Cortex of kidney (tissue), 1 donor: ENCODE measurements at places on chromosomes 6 and 20.

GRCh38 chr6:9087470-9087869 is 652.1 kb upstream of the SLC35B3 start:
- DNase-seq = no peak

DNA sequence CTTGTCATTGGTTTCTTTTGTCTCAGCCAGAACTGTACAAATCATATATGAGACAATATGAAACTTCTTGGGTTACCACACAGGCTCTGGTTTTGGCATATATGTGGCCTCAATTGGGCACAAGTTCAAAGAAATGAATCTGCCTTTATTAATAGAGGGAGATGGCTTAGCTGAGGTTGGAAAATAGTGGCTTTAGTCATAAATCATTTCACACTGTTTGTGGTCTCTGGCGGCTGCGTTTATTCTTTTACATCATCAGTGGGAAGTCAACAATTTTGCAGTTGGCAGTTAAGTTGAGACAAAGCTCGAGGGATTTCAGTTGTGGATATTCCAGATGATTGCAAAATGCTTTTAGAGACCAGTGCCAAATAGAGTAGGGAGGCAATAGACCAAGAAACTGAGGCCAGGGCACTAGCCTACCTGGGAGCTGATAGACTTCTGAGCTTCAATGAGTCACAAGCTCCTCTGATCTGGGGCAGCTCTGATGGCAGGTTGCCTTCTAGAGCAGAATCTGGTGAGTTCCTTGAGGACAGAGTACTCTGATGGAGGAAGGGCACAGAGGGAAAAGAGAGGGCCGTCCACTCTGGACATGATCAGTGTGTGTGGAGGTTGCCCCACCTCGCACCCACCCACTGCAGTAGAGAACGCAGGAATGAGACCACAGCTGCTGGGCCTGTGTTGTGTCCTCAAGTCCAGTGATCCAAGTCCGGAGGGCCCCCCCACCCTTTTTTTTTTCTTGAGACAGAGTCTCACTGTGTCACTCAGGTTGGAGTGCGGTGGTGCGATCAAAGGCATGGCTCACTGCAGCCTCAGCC is 73.5 kb downstream of the ARMC2 start:
- no peak for DNase-seq

DNA sequence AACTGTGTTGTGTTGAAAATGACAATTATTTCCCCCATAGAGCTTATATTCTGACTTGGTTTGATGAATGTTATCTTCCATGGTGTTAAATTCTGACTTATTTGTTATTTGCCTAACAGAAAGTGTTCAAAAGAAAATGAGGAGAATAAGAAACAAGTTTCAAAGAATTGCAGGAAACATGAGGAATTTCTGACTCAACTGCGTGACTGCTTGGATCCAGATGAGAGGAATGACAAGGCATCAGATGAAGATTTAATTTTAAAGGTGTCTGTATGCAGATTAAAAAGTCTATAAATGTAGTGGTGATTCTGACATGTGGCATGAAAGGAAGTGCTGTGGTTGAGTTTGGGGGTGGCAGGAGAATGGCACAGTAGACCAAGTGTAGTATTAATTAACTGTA is 50.6 kb downstream of the CCDC170 start:
- DNase-seq = no peak

DNA sequence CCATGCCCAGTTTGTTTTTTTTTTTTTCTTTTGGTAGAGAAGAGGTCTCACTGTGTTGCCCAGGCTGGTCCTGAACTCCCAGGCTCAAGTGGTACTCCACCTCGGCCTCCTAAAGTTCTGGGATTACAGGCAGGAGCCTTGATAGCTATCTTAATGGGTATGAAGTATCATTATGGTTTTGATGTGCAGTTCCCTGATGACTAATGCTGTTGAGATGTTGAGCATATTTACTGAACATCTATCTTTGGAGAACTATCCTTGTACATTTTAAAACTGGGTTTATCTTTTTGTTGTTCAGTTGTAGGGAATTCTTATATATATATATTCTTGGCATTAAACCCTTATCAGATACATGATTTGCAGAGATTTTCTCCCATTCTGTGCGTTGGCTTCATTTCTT is 21.4 kb upstream of the MYL9 start:
- no peak for DNase-seq

DNA sequence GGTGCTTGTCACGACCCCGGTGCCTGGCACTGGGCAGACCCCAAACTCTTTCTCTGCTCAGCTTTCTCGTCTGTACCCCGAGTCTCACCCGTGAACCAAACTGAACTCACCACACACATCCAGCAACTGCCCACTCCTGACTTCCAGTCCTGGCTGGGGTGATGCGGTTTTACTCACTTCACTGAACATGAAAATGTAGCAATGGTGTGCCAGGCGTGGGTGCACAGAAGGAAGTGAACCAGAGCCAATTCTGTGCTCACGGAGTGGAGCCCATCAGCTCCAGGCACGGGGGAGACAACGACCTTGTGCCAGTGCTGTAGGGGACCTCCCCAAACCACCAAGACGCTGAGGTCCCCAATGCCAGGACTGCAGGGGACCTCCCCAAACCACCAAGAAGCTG is 78.7 kb upstream of the AFDN start:
- DNase-seq = no peak

GRCh38 chr20:54058420-54059139 is 11.8 kb downstream of the BCAS1 start:
- no peak for DNase-seq

GRCh38 chr6:169943241-169944060 is 192.0 kb downstream of the ERMARD start:
- no peak for DNase-seq

- DNase-seq = no peak
Observed at GRCh38 chr20:35561268-35561667, 19.4 kb downstream of the ERGIC3 start.

DNA sequence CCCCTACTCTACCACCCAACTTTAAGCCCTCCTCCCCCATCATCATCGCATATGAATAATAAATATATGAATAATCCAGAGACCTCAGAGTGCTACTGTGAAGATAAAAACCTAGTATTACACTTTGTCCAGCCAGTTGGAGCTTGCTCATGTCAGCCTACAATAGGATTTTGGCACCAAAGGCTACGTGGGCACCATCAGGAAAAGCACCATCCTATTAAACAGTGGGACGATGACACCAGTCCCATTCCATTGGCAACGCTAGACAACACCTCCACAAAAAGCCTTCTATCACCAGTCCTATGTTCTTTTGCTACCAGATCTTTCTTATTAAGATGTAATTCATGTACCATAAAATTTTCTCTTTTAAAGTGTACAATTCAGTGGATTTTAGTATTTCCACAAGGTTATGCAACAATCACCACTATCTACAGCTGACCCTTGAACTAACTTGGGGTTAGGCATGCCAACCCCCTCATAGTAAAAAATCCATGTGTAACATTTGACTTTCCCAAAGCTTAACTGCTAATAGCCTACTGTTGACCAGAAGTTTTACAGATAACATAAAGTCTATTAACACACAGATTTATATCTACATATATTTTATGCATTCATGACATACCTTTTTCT is 41.1 kb downstream of the CNKSR3 start:
- DNase-seq = no peak

DNA sequence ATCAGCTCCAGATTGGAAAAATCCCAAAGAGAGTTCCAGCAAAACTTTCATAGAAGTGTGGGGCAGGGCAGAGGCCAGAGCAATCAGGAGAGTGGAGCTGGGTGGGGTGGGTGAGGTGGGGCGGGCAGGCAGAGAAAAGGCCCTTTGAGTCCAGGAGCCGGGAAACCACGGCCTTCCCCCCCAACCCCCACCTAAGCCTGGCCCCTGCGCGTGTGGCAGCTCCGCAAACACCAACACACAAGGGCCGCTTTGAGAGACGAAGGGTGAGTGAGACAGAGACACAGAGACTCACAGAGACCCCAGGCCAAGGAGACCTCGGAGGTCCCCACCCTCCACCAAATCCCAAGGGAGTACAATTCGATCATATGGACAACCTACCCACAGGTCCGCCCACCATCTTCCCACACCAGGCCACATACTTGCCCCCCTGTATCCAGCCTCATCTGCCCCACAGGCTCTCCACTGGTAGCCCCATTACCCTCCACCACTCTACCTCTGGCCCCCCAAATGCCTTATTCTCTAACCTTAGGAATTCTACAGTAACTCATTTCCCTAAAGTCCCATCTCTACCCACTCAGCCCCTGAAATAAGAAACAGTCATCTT is 1.7 kb downstream of the COL11A2 start:
- DNase-seq = no peak

DNA sequence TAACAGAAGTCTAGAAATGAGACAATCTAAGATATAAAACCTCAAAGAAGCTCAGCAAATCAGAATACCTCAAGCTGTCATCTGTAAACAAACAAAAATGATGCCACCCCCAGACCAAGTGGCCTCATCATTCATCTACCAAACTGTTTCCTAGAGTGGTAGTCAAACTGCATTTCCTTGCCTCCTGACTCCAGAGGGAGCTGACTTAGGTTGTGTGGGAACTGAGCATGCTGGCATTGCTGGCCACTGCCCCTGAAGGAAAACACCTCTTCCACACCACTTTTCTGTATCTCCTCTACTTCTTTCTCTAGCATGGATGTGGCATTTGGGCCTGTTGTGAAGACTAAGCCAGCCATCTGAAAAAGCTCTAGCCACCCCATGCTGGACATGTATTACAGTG is 56.3 kb downstream of the ZHX3 start:
- no peak for DNase-seq

DNA sequence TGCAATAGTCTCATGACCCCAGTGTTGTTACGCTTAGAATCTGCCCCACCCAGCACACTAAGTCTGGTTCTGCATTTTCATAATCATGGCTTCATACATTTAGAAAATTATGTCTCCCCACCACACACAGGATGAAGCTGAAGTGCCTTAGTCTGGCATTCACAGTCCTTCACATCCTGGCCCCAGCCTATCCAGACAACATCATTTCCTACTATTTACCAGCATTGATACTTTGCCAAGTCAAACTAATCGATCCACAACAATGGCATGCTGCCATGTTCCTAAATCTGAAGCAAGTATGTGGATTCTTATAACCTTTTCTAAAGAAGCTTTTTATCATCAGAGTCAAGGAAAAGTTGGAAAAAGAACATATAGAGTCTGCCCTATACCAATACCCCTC is 132.4 kb upstream of the FBXL4 start:
- DNase-seq = no peak

DNA sequence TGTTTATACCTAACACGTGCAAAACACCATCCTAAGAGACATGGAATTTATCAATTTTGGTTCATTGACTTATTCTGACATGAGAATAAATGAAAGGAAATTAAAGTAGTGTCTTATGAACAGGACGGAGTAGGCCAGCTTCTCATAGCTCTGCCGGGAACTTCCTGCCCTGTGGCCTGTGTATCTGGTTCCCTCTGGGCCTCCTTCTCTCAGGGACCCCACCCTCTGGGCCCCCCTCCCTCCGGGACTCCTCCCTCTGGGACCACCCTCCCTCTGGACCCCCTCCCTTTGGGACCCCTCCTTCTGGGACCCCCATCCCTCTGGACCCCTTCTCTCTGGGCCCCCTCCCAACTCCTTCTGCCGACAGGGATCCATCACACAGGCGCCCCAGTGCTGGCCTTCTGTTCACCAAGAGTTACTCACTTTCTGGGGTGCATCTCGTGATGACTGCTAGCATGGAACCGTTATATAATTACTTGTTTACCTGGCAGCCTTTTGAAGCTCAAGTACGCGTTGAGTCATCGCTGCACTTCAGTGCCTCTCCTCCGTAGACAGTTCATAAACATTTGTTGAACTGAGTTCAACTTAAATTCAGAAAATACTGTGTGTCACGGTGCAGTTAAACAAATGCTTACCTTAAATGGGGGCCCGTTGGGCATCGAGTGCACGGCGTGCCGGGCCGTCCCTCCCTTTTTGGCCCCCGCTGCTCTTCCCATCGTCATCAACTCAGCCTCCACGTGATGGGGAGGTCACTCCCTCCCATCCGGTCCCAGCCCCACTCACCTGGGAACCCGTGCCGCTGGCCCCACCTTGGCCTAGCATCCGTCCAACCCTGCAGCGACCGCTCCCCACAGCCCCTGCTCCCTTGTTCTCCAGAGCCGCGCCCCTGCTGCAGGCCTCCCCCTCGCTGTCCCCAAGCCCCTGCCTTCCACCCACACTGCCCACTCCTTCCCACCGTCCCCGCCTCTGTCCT is 8.1 kb downstream of the CCR6 start:
- no peak for DNase-seq

DNA sequence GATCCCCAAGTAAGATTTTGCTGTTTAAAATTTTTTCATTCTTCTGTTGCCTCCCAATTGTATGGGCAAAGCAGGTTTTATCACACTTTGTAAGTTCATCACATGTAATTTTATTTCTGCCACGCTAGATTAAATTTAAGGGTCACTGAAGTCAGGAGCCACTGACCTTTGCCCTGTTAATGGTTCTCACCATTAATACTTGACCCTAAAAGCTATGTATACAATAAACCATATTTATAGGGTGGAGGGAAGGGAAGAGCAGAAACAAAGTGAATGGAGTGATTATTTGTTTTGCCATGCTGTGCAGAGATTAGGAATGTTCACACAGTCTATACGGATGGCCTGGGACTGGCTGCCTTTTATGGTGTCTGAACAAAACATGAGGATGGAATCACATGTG is 186.7 kb downstream of the BMP2 start:
- DNase-seq = no peak

DNA sequence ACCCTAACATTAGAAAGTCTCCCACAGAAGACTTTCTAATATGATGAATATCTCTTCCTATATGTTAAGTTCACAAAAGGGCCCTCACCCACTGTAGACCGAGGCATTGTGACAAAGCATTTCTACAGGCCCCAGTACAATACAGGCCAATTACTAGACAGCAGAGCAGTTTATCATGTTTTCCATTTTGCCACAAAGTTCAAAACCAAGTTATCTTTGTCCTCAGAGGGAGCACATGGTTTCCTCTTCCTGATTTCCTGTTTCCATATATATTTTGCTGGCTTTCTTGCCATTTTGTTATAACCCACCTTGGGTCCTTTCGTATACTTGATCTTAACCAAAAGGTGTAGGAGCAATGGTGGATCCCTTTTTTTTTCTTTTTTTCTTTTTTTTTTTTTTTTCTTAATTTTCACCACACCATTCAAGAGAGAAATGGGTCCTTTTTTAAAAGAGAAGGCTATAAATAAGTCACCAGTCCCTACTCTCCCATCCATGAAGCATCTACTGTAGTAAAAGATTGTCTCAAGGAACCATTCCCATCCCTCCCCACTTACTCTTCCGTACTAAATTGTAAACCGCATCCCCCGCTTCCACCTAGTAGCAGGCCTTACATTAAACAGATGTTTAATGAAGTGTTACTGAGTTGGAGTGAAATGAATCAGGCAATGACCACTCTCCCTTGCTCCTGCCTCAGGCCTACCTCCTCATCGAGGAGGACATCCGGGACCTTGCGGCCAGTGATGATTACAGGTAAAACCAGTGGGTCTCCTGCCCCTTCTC is 2.1 kb upstream of the UBE2C start:
- DNase-seq = no peak

GRCh38 chr6:154229786-154230185 is 126.8 kb downstream of the IPCEF1 start:
- DNase-seq = no peak
